HepG2 (cell line): ENCODE measurements at places on chromosomes 16 and 17. TPM values are rescaled to one million over a fixed set of nuclear protein-coding genes. Genes with fewer than 3 reads are reported as not detected.

- DNase-seq = no peak
Measured at GRCh38 chr16:31869511-31870201, 4.0 kb upstream of the ZNF267 start.

CAMKK1 gene
- total RNA-seq = 0.83 and 1.5 TPM in 2 replicates

DNA sequence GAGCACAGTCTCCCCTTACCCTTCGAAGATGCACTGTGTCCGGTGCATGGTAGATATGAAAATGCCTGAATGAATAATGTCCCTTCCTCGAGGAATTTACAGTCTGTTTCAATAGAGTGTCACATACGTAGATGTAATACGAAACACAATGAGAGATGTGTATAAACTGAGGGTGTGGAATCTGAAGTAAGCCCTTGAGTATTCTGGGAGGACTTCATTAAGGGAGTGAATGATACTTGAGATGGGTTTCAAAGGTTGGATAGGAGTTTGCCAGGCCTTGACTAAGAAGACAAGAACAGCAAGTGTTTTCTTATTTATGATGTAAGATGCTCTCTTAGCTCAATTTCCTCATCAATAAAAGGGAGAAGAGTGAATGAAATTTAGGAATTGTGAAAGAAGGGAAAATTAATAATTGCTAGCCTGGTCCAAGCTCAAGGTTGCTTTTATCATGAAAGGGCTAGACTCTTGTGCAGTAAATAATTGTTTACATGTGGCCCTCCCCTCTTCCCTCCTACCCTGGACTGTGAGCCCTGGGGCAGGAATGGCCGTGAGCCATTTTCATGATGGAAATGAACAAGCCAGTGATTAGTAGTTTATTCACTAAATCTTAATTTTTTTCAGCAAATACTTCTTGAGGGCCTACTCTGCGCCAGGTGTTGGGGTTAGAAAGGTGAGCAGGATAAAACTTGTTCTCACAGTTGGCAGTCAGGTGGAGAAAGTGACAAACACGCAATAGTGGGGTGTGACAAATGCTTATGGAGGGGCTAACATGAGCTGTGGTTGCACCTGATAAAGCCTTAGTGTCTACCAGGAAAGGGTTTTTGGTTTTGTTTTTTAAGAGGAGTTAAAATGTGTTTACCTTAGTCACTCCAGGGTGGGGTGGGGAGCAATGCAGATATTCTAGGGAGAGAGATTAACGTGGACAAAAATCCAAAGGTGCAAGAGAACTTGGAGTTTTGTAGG is 1.6 kb downstream of the KIF22 start:
- DNase-seq = no peak

CRYBA1 gene
- total RNA-seq = not detected in 2 replicates

DNA sequence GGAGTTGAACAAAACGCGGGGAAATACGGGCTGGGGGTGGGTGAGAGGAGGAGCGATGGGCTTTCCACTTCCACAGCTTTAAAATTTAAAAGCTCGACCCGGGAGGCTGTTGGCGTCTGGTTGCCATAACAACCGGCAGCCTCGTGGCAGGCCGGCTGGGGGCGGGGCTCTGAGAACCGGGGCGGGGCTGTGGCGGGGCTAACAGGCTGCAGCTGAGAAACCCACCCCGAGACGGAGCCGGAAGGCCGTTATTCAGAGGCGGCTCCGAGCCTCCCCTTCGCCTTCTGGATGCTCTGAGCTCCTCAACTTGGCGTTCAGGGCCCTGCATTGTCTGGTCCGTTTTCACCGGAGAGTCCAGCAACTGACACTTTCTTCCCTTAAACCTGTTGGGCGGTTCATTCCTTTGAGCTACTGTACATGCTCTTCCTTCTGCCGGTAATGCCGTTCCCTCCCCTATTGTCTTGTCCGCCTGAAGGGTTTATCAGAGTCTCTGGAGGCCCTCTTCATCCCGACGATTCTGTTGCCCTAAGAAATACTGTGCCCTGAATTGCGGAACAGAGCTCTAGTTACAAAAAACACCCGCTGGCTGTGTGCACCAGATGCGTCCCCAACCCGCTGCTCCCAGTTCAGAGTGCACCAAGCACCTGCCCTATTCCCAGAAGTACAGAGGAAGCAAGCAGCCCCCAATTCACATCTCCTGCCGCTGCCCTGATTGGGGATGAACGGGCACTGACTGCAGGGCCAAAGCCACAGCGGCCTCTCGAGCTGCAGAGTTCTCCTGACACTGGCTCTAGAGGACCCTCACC is 596 bp downstream of the DNAAF8 start:
- DNase-seq = peak; percentile 61

- peak; percentile 76 for DNase-seq
Measured at GRCh38 chr16:3022208-3022683, 1.5 kb downstream of the HCFC1R1 start.

- no peak for DNase-seq
Measured at GRCh38 chr17:2067608-2068024, 12.7 kb downstream of the HIC1 start.
